ENCODE measurements at places on chromosomes 7 and 10. TPM values are rescaled to one million over a fixed set of nuclear protein-coding genes. Genes with fewer than 3 reads are reported as not detected.

DNA sequence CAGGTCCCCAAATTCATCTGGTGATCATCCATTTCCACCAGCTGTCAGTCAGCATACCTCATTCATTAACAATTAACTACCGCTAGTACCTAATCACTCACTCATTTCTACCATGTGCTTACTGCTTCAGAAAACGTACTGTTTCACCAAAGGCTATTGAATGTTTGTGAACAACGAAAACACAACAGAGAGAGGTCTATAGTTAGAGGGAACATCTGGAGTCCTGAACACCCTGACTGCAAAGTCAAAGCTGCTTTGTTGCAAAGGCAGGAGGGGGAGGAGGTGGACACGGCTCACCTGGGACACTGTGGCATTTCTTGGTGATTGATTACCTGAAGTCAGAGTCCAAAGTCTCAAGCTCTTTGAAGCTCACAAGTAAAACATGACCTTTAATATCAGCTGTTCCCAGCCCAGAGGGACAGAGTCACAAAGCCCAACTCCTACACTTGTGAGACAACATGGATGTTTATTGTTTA is 342.3 kb upstream of the ADARB2 start:
- no peak for DNase-seq

DNA sequence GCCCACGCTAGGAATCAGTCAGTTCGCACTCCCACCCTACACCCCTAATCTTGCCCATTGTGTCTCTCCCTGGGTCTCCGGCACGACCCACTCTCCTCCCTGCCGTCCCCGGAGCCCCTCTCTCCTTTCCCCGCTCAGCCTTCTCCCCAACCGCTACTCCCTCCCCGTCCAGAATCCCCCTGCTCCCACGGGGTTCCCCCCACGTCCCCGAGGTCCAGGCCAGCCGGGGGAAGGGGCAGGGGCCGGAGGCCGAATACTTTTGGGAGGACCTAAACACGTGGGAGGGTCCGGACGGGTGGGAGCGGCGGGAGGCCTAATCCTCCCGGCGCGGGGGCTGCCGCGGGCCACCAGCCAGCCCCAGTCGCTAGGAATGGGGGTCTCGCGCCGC is 560 bp downstream of the RARRES2 start:
- DNase-seq = no peak

GRCh38 chr10:1529806-1530413 is 207.4 kb downstream of the ADARB2 start:
- no peak for DNase-seq

DNA sequence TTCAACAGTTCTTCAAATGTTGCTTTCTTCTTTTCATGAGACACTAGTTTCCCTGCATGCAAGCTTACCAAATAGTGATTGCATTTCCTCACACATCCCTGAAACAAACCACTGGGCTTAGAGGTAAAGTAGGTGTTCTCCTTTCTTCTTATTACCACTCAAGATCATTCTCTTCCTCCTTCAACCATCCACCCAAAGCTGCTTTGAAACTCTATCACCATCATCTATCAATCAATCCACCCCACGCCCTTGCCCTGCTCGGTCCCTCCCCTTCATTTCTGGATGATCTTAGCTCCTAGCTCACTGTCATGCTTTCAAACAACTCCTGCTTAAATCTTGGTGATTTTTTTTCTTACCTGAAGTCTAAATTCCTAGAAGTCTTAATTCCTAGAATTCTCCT is 18.9 kb downstream of the HYCC1 start:
- no peak for DNase-seq

DNA sequence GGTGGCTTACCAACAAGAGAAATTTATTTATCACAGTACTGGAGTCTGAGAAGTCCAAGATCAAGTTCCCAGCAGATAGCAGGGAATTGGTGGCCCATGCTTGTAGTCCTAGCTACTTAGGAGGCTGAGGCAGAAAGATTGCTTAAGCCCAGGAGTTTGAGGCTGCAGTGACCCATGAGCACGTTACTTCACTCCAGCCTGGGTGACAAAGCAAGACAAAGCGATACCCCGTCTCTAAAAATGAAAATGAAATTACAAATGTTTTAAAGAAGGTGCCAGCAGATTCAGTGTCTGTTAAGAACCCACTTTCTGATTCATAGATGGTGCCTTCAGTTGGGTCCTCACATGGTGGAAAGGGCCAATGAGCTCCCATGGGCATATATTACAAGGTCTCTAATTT is 20.6 kb upstream of the ARHGAP12 start:
- no peak for DNase-seq

DNA sequence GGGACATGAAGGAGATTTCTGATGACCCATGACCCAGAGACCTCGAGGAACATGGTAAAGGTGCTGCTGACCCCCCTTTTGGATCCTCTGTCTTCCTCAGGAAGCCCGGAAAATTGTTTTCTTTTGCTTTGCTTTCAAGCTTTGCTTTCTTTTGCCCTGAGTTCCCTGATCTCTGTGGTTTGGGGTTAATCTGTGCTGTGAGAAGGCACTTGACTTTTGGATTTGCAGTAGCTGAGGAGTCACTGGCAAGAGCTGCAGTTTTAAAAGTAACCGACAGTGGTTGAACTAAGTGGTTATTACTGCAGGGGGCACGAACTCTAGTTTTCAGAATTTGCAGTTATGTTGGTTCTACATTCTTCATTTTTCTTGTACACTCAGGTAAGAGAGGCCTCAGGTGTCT is 53.0 kb downstream of the PDZD8 start:
- DNase-seq = no peak

- peak; percentile 73 for DNase-seq
Observed at GRCh38 chr10:110857265-110858171, 14.2 kb upstream of the PDCD4 start.

- DNase-seq = peak; percentile 49
Observed at GRCh38 chr7:35734001-35734483, 39.1 kb upstream of the HERPUD2 start.

DNA sequence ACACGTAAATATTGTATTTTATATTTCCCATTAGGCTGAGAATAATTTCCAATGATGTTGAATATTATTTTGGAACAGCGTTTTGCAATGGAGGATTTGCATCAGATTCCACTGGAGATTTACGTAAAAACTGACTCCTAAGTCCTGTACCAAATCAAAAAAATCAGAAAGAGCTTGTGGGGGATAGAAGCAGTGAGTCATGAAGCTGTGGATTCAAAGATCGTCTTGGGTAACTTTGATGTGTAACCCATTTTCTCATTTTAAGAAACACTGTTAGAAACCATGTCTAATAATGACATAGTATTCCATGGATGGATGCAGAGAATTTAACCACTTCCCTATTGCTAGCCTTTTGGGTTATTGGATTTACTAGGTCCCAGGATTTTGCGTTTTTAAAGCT is 158.6 kb downstream of the INHBA start:
- DNase-seq = no peak

- DNase-seq = no peak
Observed at GRCh38 chr7:3367261-3367660, 66.2 kb downstream of the SDK1 start.

DNA sequence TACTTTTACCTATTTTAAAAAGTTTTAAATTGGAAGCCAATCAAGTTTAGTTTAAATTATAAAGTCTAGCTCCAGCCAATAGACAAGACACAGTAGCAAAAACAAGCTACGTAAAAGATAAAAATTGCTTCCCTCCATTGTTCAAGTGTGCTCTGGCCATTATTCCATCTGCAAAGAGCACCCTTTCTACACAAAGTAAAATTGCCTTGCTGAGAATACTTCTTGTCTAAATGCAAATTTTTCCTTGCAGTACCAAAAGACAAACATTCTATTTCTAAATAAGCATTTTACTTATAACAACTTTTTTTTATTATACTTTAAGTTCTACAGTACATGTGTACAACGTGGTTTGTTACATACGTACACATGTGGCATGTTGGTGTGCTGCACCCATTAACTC is 75.9 kb upstream of the ZNF746 start:
- no peak for DNase-seq

GRCh38 chr7:11208883-11209465 is 235.3 kb downstream of the PHF14 start:
- no peak for DNase-seq

DNA sequence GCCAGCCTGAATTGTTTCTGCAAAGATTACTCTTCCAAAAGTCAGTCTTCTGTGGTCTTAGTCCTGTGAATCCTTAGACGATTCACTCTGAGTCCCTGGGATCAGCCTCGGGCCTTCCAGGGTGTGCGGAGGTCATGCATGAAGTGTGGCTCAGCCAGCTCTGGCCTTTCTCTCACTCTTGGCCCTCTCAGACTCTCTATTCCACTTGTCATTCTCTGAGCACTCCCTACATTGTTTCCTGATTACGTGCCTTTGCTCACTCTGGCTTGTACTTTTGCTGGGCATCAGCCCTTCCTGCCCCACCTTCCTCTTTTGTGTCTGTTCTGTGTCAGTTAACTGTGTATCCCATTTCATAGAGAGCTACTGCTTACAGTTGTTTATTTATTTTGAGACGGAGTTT is 36.0 kb downstream of the CCNY start:
- DNase-seq = peak; percentile 71

DNA sequence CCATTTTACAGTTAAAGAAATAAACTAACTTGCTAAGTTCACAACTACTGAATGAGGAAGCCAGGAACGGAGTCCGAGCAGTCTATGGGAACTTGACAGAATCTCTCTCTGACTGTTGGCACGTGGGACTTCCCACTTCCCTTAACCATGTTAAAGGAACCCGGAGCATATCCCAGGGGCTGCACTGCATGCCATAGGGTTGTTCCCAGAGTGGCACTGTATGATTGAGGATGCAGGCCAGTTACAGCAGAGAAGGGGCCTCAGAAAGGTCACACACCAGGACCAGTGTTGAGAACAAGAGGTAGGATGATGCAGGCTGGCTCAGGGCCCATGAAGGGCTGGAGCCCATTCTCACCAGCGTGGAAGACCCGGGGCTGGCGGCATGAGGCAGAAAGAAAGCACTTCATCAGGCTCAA is 201.8 kb downstream of the NSUN6 start:
- peak; percentile 33 for DNase-seq

DNA sequence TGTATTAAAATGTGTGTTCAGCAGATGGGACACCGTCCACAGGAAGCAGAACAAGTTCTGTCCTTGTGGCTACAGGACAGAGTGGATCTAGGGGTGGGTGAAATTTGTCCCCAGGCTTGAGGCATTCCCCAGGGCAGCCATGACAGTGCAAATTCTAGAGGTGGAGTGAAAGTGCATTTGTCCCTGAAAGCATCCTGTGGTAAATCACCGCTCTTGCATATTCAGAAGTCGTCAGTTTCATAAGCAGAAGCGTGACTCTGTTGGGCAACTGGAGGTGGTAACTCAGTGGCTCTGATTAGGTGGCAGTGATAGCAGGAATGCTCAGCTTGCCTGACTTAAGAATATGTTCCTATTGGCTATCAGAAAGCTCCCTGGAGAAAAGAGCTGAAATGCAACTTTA is 96.6 kb downstream of the SNX10 start:
- DNase-seq = no peak

- DNase-seq = no peak
Observed at GRCh38 chr7:96998744-96999143, 6.6 kb upstream of the DLX6 start.

GRCh38 chr7:36039243-36039642 is 113.8 kb upstream of the EEPD1 start:
- DNase-seq = no peak

GRCh38 chr10:5089865-5090264 is 4.3 kb upstream of the AKR1C3 start:
- no peak for DNase-seq

GRCh38 chr7:154577141-154577873 is 425.6 kb downstream of the PAXIP1 start:
- DNase-seq = no peak

DNA sequence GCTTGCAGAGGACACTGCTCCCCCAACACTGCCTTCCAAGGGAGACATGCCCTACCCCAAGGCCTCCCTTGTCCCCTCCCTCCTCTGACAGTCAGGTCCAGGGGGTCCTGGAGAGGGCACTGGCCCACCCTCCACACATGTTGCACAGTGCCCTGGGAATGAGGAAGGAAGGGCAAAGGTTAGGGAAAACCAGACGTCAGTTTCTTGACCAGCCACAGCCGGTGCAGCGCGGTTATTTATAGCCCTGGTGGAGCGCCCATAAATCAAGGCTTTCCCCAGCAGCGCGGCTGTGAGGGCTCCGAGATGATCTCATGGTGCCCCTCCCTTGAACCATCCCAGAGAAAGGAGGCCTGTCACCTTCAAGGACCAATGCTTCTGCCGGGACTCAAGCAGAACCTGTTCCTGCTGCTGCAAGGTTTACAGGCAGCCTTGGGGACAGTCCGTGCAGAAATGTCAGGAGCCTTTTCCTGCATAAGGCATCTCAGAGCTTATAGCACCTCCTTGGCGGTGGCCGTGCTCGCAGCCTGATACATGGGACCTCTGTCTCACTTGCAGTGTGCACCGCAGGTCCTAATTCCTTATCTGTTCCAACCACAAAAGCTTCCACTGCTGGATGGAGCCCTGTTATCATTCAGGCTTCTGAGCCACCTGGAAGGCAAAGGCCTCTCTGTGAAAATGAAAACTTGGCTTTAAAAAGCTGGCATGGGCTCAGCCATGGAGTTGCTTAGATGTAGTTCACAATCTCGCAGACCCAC is 127.3 kb downstream of the LHPP start:
- peak; percentile 85 for DNase-seq

- peak; percentile 93 for DNase-seq
Observed at GRCh38 chr7:94355454-94355853, 39.2 kb upstream of the COL1A2 start.

- DNase-seq = no peak
Observed at GRCh38 chr7:106768324-106768751, 96.7 kb upstream of the PIK3CG start.

DNA sequence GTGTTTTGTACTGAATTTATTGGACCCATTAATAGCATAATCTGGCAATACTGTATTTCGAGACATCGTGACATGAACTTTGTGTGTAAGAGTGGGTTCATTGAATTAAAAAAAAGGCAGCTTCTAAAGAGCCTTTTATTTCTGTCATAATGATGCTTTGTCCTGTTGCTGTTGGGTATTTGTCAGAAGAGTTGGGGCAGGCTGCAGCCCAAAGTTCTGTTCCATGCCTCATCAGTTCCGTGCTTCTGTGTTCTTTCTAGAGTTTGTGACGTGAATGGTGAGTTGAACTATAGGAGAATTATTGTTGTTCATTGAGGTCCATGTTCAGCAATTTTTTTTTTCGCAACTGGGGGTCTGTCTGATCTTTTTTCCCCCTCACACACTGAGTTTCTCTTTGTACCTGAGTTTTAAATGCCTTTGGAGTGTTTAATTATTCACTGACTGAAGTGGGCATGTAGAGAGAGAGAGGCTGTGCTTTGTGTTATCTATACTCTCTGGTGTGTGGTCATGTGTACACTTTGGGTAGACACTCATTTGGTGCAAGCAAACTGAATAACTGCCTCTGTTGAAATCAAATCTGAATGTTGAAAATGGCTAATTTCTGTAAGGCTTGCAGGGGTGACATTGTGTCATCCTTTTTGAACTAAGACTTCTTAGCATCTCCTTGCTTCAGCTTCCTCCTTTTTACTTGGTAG is 69.8 kb downstream of the ADD3 start:
- no peak for DNase-seq

GRCh38 chr10:44805466-44806210 is 105.5 kb upstream of the TMEM72 start:
- peak; percentile 82 for DNase-seq

Gene KEL
- total RNA-seq = 0.66 TPM

Gene MYO3A
- 0.84 TPM for total RNA-seq

Gene C7orf33
- total RNA-seq = 0.27 TPM

Gene PHYH
- 35.4 TPM for total RNA-seq

Gene CPVL
- 24.8 TPM for total RNA-seq

Gene AGR2
- total RNA-seq = 7.2 TPM

Gene NPC1L1
- total RNA-seq = not detected

Gene BTBD16
- 0.27 TPM for total RNA-seq

Gene ACTA2
- 214 TPM for total RNA-seq

Gene LRIT1
- not detected for total RNA-seq
